ENCODE measurements at places on chromosomes 5 and 9.
A peak's percentile ranks its signal among the peaks of the same experiment; 100 is the strongest.

DNA sequence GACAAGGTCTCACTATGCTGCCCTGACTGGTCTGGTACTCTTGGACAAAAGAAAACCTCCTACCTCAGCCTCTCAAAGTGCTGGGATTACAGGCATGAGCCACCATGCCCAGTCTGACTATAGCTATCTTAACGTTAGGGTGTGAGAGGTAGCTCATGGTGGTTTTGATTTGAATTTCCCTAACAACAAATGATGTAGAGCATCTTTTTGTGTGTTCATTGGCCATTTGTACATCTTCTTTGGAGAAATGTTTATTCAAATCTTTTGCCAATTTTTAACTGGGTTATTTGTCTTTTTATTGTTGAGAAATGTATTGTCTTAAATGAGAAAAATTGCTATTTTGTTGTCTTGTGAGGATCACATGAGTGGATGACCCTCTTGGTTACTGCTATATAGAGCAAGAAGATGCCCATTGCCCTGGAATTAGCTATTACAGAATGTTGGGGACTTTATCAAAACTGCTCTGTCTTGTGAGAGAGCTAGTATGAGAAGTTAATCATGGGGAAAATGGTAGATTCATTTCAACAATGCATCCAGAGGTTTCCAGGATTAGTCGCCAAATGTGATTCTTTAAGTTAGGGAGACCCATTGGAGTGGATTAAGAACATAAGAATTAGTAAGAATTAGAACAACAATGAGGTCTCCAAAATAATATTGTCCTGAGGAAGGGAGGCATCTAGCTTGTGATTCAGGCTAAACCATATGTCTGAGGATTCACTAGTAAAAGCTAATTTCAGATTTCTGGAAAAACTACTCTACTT lies 124.3 kb upstream of the MOCS2 start:
- no peak for DNase-seq

GRCh38 chr5:149732324-149733128 lies 2.4 kb downstream of the PPARGC1B start:
- DNase-seq: no peak

GRCh38 chr5:83342465-83342864 lies 129.1 kb upstream of the VCAN start:
- no peak for DNase-seq

- no peak for DNase-seq
Observed at GRCh38 chr5:74372051-74372450, 268.5 kb downstream of the ENC1 start.

DNA sequence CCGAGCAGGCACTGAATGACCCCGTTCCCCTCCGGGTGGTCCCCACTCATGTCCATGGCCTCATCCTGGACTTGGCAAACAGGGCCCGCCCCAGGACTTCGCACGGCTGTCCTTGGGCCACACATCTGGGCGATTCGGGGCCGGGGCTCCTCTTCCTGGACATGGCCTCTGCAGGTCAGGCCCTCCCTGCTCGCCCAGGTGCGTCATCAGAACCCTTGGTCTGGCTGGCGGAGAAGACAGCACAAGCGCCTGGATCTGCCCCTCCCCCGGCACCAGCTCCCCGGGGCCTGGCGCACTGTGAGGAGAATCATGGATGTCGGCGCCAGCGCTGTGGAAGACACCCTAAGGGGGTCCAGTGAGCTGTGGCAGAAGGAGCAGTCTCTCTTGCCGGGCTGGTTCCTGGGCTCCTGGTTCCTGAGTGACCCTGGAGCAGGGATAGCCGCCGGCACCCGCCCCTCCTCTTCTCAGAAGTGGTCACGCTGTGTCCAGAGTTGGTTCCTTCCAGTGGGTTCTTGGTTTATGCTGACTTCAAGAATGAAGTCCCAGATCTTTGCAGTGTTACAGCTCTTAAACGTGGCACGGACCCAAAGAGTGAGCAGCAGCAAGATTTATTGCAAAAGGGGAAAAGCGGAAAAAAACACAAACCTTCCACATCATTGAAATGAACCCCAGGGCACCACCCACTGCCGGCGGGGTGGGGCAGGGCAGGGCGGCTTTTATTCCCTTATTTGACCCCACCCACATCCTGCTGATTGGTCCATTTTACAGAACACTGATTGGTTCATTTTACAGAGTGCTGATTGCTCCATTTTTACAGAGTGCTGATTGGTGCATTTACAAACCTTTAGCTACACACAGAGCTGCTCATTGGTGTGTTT lies 25.9 kb upstream of the SLC12A7 start:
- no peak for DNase-seq

- peak; percentile 35 for DNase-seq
Observed at GRCh38 chr9:114005371-114006154, 72.5 kb downstream of the AMBP start.

DNA sequence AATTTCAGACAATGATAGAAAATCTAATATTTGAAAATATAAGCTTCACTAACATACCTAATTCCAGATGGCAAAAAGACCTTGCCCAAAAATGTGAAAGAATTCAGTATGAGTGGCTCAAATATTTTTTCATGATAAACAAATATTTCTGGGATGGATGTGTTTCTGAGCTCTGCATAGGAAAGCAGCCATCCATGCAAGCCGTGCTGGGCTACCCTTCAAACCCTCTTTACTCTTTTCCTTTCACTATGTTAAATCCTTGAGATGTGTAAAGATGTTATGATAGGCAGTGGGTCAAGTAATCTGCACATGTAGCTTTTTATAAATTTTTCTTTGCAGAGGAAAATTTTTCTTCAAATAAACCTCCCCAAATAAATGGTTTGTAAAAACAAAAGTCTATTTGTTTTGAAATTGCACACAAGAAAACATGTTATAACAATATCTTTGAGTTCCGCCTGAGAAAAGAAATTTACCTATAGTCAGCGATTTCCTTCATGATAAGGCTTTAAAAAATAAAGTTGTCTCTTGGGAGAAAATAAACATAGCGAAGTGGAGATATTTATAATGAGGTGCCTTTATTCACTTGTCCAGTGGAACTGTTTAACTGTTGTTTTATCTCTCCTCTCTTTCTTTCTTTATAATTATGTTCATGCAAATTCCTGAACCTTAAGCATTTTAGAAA lies 154.3 kb upstream of the PITX1 start:
- DNase-seq: no peak

DNA sequence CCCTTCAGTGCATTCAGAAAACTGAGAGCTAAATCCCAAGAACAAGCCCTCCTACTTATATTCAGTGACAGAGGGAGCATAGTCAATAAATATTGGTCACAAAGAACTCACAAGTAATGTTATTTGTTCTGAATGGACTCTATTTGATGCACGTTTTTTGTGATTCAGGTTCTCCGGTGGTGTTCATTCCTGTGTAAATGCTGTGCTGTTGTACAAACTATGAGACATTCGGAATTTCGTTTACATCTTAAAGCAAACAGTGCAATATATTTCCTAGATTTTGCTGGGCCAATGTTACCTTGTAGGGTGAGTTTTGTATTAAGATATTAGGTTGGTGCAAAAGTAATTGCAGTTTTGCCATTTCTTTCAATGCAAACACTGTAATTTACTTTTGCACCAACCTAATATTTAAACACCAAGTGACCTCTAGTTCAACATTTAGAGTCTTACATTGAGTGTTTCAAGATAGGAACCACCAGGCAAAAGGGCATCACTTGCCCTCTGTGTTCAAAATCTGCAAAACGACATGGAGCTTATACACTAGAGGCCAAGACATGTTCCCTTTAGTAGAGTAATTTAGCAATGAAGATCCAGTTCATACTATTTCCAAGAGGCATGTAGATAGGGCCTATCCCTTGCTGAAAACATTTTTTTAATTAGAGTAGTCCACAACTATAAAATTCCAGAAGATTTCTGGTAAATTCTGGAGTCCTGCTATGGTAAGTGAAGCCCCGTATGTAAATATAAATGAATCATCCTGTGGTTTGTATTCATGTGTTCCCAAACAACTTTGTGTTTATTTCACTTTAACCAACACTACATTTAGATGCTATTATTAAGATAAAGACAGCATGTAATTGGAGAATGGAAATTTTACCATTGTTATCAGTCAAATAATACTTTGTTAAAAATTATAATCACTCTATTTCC lies 444.0 kb upstream of the PTGER4 start:
- no peak for DNase-seq
